ENCODE measurements at places on chromosomes 6 and 20. TPM values are rescaled to one million over a fixed set of nuclear protein-coding genes. Genes with fewer than 3 reads are reported as not detected.

DNA sequence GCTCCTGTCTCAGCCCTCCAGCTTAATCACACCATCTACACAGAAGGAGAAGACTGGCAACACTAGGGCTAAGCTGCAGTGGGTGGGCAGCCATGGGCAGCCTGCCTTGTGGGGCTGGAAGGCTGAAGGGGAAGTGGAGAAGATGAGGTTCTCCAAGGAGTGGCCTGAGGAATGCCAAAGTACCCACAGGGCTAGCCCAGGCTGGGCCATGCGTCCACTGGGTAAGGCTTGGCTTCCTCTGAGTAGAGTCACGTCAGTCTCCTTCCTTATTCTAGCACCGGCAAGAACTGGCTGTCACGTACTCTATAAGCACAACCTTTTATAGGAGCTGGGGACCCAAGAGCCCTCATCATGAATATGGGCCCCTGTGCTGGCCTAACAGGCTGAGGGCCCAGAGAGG, 110.6 kb upstream of the SIRPA start:
- H3K27me3 ChIP-seq: peaks cover 43% of the 10 kb centered on the region
- no peak overlapping the region for H3K27ac ChIP-seq
- H3K36me3 ChIP-seq: no peaks in the 10 kb centered on the region
- no peaks in the 10 kb centered on the region for H3K4me1 ChIP-seq

GRCh38 chr6:147774856-147775255, 266.4 kb downstream of the SAMD5 start:
- no peak for DNase-seq
- H3K27ac ChIP-seq: no peak overlapping the region
- no peaks in the 10 kb centered on the region for H3K27me3 ChIP-seq

- no peak for DNase-seq
- H3K27ac ChIP-seq: no peak overlapping the region
- H3K4me3 ChIP-seq: no peak overlapping the region
- H3K27me3 ChIP-seq: no peaks in the 10 kb centered on the region
- H3K36me3 ChIP-seq: no peaks in the 10 kb centered on the region
Observed at GRCh38 chr6:82568290-82568993, 204.8 kb downstream of the TPBG start.

DNA sequence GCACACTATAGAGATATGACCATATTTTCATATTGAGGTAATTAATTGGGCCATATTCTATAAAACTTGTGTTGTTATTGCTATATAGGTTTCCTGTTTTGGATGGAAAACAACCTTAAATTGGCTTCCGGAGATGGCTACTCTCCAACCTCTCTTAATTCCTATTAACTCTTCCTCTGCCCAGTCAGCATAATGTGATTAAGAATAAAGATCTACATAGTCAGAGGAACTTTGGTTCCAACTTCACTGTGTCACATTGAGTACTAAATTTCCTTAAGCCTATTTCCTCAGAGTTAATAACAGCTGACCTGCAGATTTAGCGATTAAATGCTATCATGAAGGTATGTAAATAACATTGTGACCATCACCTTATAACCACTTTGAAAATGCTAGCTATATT, 67.7 kb downstream of the PTPRK start:
- H3K36me3 ChIP-seq: no peaks in the 10 kb centered on the region
- no peaks in the 10 kb centered on the region for H3K27me3 ChIP-seq
- H3K4me1 ChIP-seq: no peaks in the 10 kb centered on the region
- H3K27ac ChIP-seq: no peak overlapping the region

PBOV1 gene
- total RNA-seq: not detected

GRCh38 chr6:142246960-142247359, 54.8 kb upstream of the ADGRG6 start:
- DNase-seq: no peak
- H3K4me3 ChIP-seq: no peak overlapping the region
- H3K27ac ChIP-seq: no peak overlapping the region
- H3K4me1 ChIP-seq: no peaks in the 10 kb centered on the region
- no peaks in the 10 kb centered on the region for H3K36me3 ChIP-seq

- no peaks in the 10 kb centered on the region for H3K27me3 ChIP-seq
- peak; percentile 48 for DNase-seq
- no peak overlapping the region for H3K27ac ChIP-seq
- no peak overlapping the region for H3K4me3 ChIP-seq
- no peaks in the 10 kb centered on the region for H3K36me3 ChIP-seq
Observed at GRCh38 chr20:12049125-12049524, 131.4 kb downstream of the BTBD3 start.

TOX2 gene
- total RNA-seq: 4.4 TPM

- H3K27me3 ChIP-seq: no peaks in the 10 kb centered on the region
- no peaks in the 10 kb centered on the region for H3K36me3 ChIP-seq
- H3K4me3 ChIP-seq: no peak overlapping the region
- DNase-seq: no peak
- H3K27ac ChIP-seq: no peak overlapping the region
- H3K4me1 ChIP-seq: peaks cover 24% of the 10 kb centered on the region
Observed at GRCh38 chr6:15331629-15332251, 85.9 kb downstream of the JARID2 start.

- H3K4me3 ChIP-seq: peak overlapping the region; percentile 31
- peaks cover 7% of the 10 kb centered on the region for H3K4me1 ChIP-seq
- no peaks in the 10 kb centered on the region for H3K27me3 ChIP-seq
- peak; percentile 32 for DNase-seq
- H3K36me3 ChIP-seq: no peaks in the 10 kb centered on the region
Observed at GRCh38 chr6:21915707-21916260, 322.2 kb downstream of the SOX4 start.

MCUR1 gene
- 7.4 TPM for total RNA-seq

CST4 gene
- total RNA-seq: 0.17 TPM

HNF4A gene
- not detected for total RNA-seq

TMEM74B gene
- not detected for total RNA-seq

- H3K4me1 ChIP-seq: no peaks in the 10 kb centered on the region
- no peak overlapping the region for H3K27ac ChIP-seq
- no peaks in the 10 kb centered on the region for H3K36me3 ChIP-seq
Observed at GRCh38 chr6:41049521-41049920, 3.5 kb upstream of the APOBEC2 start.

- no peak for DNase-seq
- no peaks in the 10 kb centered on the region for H3K27me3 ChIP-seq
- H3K4me1 ChIP-seq: no peaks in the 10 kb centered on the region
- H3K4me3 ChIP-seq: no peak overlapping the region
- H3K27ac ChIP-seq: no peak overlapping the region
Observed at GRCh38 chr6:135296715-135297114, 115.6 kb downstream of the MYB start.

PPP1R3G gene
- total RNA-seq: 3.3 TPM

GRCh38 chr6:131966443-131966842, 15.3 kb upstream of the CCN2 start:
- H3K27ac ChIP-seq: no peak overlapping the region
- H3K36me3 ChIP-seq: no peaks in the 10 kb centered on the region
- no peaks in the 10 kb centered on the region for H3K27me3 ChIP-seq
- no peak overlapping the region for H3K4me3 ChIP-seq
- peak; percentile 91 for DNase-seq
- H3K4me1 ChIP-seq: no peaks in the 10 kb centered on the region

DNA sequence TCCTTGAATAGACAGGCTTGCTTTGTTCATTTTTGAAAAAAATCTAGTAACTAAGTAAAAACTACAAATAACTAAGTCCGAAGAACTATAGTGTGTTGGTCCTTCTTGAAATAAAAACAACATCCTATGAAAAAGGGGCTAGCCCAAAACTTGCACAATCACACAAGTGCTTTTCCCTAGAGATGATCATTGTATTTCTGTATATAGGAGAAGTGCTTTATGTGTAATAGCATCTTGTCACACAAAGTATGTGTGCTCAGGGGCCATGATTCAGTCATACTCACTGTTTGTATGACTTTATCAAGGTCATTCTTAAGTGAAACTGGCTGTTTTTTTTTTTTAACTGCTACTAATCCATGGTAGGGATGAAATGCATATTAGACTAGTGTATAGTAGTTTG, 179.8 kb downstream of the DTNBP1 start:
- H3K4me3 ChIP-seq: no peak overlapping the region
- DNase-seq: no peak
- H3K4me1 ChIP-seq: peaks cover 2% of the 10 kb centered on the region
- H3K27me3 ChIP-seq: no peaks in the 10 kb centered on the region

SLC52A3 gene
- total RNA-seq: not detected

DNA sequence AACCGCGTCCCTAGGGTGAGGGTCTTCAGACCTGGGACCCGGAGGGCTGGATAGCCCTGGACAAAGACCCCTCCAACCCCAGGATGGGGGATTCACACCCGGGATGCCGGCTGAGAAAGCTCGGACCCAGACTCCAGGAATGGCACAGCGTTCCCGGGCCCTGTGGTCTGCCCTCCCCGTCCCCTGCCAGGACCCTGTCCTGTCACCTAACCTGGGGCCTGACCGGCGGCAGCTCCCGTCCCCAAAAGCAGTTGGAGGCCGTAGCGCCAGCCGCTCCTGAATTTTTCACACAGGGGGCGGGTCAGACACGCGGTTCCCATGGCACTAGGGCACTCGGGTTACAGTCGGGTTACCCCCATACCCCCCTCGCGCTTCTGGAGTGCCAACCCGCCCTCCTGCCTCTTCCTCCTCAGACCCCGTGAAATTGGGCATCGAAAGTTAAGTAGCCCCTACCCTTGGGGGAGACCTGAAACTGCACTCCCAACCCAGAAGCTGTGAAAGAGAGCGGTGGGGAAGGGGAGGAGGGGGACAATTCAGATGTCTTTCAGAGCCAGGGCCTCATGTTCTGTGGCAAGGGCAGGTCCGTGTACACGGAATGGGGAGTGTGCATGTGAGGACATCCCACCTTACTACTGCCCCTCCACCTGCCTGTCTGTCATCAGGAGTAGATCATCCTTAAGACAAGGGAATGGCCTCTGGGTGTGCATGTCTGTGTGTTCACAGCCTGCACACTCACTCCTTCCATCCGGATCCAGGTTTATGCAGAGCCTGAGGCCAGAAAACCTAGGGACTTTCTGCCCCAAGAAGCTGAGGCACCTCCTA, 595 bp downstream of the REM1 start:
- no peaks in the 10 kb centered on the region for H3K4me1 ChIP-seq
- DNase-seq: no peak
- no peaks in the 10 kb centered on the region for H3K36me3 ChIP-seq
- H3K27ac ChIP-seq: no peak overlapping the region
- no peak overlapping the region for H3K4me3 ChIP-seq

GRCh38 chr6:38281126-38281525, 358.6 kb downstream of the BTBD9 start:
- DNase-seq: no peak
- peaks cover 2% of the 10 kb centered on the region for H3K4me1 ChIP-seq
- H3K27me3 ChIP-seq: no peaks in the 10 kb centered on the region
- no peak overlapping the region for H3K27ac ChIP-seq
- no peak overlapping the region for H3K4me3 ChIP-seq
- no peaks in the 10 kb centered on the region for H3K36me3 ChIP-seq

GRCh38 chr6:97465877-97466561, 183.0 kb upstream of the MMS22L start:
- no peaks in the 10 kb centered on the region for H3K4me1 ChIP-seq
- no peak overlapping the region for H3K27ac ChIP-seq
- H3K36me3 ChIP-seq: no peaks in the 10 kb centered on the region
- H3K27me3 ChIP-seq: no peaks in the 10 kb centered on the region

SLC22A3 gene
- 0.26 TPM for total RNA-seq

- H3K4me1 ChIP-seq: no peaks in the 10 kb centered on the region
- no peak overlapping the region for H3K27ac ChIP-seq
- H3K4me3 ChIP-seq: no peak overlapping the region
- no peaks in the 10 kb centered on the region for H3K27me3 ChIP-seq
- no peak for DNase-seq
- H3K36me3 ChIP-seq: no peaks in the 10 kb centered on the region
Observed at GRCh38 chr6:48389146-48390043, 278.4 kb upstream of the PTCHD4 start.

CHRNA4 gene
- total RNA-seq: not detected

UST gene
- total RNA-seq: 19.5 TPM

- H3K4me1 ChIP-seq: peaks cover 7% of the 10 kb centered on the region
- H3K4me3 ChIP-seq: no peak overlapping the region
- no peak overlapping the region for H3K27ac ChIP-seq
- no peaks in the 10 kb centered on the region for H3K36me3 ChIP-seq
- no peak for DNase-seq
Observed at GRCh38 chr6:72424476-72424875, 197.4 kb upstream of the KCNQ5 start.

GRCh38 chr6:5112066-5112799, 27.1 kb downstream of the PPP1R3G start:
- no peak for DNase-seq
- H3K4me3 ChIP-seq: no peak overlapping the region
- no peaks in the 10 kb centered on the region for H3K4me1 ChIP-seq
- no peaks in the 10 kb centered on the region for H3K36me3 ChIP-seq
- no peaks in the 10 kb centered on the region for H3K27me3 ChIP-seq

DNA sequence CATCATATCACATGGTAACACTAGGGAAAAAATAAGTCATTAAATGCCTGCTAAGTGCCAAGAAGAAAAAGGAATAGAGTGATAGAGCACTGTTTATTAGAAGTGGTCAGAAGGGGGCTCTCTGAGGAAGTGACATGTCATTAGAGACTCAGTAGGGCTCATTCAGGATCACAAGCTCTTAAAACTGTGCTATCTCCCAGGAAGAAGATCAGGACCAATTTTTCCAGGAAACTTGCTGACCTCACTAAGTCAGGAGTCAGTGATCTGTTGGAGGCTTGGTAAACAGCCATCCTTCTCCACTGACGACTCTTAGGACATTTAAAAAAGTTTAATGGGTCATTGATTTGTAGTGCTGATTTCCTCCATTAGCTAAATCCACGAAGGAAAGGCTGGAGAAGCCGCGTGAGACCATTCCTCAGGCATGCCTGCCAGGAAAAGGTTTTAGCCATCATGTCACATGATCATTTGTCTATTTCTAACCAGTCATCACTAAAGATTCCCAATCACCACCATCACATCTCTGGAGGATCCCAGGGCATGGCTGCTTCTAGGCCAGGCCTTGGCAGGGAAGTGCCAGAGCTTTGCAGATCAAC, 5.9 kb upstream of the PTPN1 start:
- H3K4me3 ChIP-seq: no peak overlapping the region
- peak overlapping the region; percentile 34 for H3K27ac ChIP-seq
- DNase-seq: no peak
- H3K4me1 ChIP-seq: peaks cover 8% of the 10 kb centered on the region
- no peaks in the 10 kb centered on the region for H3K27me3 ChIP-seq
- no peaks in the 10 kb centered on the region for H3K36me3 ChIP-seq

METTL24 gene
- 2.6 TPM for total RNA-seq

RIPOR3 gene
- total RNA-seq: 4.1 TPM

- H3K4me3 ChIP-seq: no peak overlapping the region
- no peak for DNase-seq
- no peaks in the 10 kb centered on the region for H3K36me3 ChIP-seq
- no peaks in the 10 kb centered on the region for H3K4me1 ChIP-seq
- no peak overlapping the region for H3K27ac ChIP-seq
Observed at GRCh38 chr6:135837735-135838449, 13.6 kb upstream of the PDE7B start.

All from fibroblast of lung (primary cell).